Stimulated activated CD4-positive, alpha-beta T cell treated with anti-CD3 and anti-CD28 coated beads, Interleukin-1b, Interleukin-23, amount 100 ng/mL, for 48 hours (primary cell): ENCODE measurements at places on chromosomes 5 and 9.

DNA sequence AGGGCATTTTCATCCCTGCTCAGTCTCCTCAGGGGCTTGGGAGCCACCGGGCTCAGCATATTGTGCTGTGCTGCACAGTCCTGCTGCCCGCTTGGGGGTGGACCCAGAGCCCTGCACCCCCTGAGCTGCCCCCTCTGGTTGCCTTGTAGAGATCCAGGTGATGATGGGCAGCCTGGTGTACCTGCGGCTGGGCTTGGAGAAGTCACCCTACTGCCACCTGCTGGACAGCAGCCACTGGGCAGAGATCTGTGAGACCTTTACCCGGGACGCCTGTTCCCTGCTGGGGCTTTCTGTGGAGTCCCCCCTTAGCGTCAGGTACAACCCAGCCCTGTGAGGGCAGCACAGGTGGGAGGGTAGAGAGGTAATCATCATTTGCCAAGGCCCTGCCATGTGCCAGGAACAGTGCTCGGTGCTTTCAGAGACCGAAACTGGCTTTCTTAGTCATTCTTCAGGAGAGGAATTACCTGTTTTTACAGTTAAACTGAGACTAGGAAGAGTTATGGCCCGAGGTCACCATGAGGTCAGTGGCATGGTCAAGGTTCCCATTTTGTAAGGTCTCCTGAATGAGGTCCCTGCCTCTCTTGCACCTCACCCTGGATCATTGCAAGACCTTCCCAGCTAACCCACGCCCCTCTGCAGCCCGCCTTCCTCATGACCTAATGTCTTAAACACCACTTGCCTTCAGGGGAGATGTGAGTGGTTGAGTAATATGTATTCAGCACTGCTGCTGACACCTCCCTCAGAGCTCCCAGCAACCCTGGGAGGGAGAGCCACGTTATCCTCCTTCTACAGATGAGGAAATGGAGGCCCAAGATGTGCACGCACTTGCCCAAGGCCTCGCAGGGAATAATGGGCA lies 7.5 kb downstream of the NHP2 start:
- peak; percentile 65 for DNase-seq

DNA sequence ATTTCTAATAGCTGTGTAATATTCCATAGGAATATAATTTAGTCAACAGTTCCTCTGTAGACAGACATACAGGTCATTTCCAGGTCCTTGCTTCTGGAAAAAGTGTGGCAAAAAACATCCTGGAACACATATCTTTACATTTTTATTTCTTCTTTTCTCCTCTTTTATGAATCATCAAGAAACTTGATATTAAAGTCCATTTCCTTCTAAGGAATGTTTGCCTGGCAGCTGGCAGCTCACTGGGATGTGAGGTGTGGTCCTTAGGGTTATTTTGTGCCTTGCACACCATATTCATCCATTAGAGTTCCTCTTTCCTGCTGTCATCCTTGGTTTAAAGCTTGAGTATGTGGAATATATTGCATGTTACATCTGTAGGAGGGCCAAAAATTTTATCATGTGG lies 122.0 kb downstream of the GALNT10 start:
- no peak for DNase-seq

DNA sequence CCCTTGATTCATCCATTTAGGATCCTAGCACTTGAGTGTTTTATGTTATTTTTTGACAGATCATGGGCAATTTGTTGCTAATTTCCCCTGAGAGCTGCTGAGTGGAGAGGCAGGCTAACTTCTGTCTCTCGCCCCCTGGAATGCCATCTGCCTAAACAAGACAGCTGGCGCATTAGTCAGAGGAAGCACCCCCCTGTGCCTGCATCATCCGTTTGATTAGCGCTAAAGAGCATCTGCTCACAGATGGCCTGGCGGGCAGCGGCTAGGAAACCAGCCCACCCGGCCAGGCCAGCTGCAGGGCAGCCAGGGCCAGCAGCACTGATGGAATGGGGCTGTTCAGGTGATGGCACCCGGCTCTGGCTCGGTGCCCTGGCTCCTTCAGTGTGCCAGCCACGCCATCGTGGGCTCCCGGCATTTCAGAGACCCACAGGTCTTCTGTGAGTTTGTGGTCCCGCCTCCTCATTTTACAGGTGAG lies 22.9 kb upstream of the ASS1 start:
- no peak for DNase-seq

DNA sequence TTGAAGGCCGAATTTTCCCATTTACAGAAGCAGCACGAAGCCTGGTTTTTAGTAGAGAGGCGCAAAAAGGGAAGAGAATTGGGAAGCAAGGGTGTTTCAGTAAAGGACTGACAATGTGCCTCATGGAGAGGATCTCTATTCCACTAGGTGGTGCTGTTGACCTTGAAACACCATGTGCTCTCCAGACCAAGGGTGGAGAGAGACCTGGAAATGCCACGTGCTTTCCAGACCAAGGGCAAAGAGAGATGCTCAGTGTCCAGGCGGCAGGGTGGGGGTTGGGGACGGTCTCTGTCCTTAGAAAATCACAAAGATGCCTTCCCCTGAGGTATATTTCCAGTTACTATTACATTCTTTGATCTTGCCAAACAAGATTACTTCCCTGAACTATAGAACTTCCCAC lies 425.3 kb downstream of the CSNK1G3 start:
- DNase-seq, result no peak

DNA sequence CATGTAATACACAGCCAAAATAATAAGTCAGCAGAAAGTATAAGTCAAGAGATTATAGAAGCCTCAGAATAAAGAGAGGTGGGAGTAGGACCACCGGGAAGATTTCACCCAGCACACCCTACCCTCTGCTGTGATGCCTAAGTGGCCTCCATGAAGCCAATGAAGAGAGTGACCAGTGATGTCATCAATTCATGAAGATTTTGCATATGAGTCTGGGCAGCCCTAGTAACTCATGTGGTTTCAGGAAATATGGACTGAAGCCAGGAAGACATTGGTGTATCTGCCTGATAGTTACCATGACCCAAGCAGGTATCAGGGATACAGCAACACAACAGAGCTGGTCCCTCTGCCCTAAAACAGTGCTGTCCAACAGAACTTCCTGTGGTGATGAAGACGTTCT lies 135.3 kb downstream of the ADAMTS12 start:
- no peak for DNase-seq

GRCh38 chr5:108857905-108858304 lies 110.2 kb downstream of the FER start:
- no peak for DNase-seq

DNA sequence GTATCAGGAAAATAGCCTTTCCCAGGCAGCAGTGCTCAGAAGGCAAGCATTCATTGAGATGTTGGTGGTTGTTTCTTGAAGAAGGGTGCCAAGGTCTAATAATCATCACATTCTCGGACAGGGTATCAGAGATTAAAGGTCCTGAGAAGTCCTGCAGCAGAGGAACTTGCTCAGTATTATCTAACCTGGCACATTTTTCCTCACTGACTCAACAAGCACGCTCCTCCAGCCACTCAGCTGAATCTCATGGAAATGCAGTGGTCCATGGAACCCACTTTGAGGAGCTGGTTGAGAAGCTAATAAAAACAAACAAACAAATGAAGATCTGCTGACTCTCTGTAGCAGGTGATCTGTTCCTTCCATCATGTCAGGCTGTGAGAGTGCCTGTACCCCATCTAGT lies 35.3 kb upstream of the ICE1 start:
- no peak for DNase-seq

GRCh38 chr9:117412841-117413240 lies 2.0 kb downstream of the ASTN2 start:
- DNase-seq, result no peak

GRCh38 chr5:178630475-178630930 lies 3.7 kb upstream of the CLK4 start:
- no peak for DNase-seq

- no peak for DNase-seq
These were observed 215.1 kb upstream of the RFX3 start for GRCh38 chr9:3740690-3741419.

DNA sequence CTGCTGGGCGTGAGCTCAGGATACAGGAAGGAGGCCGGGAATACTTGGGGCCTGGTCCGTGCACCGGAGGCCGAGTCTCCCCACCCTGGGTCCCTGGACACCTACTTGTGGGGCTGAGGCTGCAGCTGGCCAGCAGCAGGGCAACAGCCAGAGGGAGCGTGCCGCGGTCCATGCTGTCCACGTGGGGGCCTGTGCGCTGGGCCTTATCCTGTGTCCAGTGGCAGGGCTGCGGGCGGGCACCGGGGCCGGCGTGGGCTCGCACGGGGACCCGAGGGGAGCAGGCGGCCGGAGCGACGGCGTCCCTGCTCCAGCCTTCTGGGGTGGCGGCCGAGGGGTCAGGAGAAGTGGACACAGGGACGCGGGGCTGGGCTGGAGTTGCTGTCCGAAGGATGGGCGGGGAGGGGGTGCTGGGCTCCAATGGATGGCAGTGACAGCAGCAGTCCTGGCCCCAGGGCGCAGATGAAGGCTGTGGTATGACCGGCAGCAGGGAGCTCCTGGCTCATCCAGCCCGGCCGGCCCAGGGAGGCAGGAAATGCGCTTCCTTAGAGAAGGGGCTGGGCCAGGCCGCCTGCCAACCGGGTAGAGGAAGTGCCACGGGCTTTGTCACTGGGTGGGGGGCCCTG lies at the start of gene ENG:
Gene ENG, minus strand, starts transcription at position 475 of the 623 bp plus-strand sequence. Its CDS starts 303 bp downstream, at position 172.
- peak; percentile 23 for DNase-seq

GRCh38 chr5:68316469-68316868 lies 100.9 kb downstream of the PIK3R1 start:
- DNase-seq, result no peak

DNA sequence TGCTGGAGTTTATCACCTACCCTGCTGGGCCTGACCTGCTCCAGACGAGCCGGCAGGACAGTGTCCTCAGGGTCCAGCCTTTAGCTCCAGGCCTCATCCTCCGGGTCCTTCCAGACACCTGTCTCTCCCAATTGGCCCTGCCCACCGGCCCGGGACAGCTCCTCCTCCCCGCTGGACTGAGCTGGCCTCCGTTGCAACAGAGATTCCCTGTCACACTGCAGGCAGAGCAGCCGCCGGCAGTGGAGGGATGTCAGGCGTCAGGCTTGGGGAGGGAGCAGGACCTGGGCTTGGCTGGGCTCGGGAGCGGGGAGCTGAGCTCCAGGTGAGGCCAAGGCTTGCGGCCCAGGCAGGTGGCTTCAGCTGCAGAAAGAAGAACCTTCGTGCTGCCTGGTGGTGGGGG lies 1.7 kb downstream of the KCNT1 start:
- no peak for DNase-seq

DNA sequence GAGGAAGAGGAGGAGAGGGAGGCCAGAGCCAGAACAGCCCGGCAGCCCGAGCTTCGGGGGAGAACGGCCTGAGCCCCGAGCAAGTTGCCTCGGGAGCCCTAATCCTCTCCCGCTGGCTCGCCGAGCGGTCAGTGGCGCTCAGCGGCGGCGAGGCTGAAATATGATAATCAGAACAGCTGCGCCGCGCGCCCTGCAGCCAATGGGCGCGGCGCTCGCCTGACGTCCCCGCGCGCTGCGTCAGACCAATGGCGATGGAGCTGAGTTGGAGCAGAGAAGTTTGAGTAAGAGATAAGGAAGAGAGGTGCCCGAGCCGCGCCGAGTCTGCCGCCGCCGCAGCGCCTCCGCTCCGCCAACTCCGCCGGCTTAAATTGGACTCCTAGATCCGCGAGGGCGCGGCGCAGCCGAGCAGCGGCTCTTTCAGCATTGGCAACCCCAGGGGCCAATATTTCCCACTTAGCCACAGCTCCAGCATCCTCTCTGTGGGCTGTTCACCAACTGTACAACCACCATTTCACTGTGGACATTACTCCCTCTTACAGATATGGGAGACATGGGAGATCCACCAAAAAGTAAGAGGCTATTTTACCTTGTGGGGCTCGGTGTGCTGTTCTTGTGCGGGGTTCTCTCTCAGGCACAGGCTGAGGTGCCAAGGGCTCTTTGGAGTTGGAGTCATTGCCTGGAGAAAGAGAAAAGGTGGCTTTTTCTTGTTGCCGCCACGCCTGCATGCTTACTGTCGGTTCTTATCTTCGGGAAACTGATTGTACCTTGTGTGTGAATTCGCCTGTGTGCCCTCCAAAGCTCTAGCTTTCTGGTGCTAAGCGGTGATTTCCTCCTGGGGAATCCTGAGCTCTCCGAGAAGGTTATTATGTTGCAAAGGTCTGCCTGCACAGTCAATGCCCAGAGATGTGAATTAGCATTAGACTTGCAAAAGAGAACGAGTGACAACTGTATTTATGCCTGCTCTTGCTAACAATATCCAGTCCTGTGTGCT lies at the start of gene ISL1:
Gene ISL1, plus strand, starts transcription at position 318 of the 991 bp plus-strand sequence. Its CDS starts 224 bp downstream, at position 542.
- DNase-seq, result peak; percentile 10

GRCh38 chr5:103428411-103428871 lies 134.1 kb downstream of the NUDT12 start:
- no peak for DNase-seq

- DNase-seq, result no peak
These were observed 40.2 kb downstream of the RGS3 start for GRCh38 chr9:113503613-113504211.

DNA sequence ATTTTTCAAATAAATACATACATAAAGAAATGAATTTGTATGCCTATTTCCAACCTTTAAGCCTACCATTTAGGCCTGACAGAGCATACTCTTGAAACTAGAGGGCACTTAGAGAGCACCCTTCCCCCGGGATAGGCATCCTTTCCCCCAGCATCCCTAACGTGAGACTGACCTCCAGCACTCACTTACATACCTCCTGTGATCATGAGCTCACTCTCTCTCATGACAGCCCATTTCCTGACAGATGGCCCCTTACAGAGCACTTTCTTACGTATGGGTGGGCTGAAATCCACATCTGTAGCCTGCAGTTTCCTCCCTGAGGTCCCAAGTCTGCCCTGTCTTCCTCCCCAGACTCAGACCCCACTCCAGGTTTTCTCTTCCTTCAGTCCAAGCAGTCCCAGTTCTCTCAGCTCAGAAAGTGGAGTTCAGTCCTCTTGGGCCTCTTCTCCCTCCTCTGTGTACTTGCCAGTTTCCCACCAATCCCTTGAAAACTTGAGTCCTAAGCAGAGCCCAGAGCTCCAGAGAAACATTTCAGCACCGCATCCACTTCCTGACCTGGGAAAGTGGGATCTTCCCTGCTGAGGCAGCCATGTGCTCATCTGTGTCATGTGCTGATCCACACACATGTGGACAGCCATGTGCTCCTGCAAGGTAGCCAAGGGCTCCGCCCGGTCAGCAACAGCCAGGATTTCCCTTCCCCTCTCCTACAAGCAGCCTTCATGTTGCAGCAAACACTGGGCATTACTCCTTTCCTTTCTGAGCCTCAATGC lies 2.2 kb upstream of the CDX1 start:
- no peak for DNase-seq

DNA sequence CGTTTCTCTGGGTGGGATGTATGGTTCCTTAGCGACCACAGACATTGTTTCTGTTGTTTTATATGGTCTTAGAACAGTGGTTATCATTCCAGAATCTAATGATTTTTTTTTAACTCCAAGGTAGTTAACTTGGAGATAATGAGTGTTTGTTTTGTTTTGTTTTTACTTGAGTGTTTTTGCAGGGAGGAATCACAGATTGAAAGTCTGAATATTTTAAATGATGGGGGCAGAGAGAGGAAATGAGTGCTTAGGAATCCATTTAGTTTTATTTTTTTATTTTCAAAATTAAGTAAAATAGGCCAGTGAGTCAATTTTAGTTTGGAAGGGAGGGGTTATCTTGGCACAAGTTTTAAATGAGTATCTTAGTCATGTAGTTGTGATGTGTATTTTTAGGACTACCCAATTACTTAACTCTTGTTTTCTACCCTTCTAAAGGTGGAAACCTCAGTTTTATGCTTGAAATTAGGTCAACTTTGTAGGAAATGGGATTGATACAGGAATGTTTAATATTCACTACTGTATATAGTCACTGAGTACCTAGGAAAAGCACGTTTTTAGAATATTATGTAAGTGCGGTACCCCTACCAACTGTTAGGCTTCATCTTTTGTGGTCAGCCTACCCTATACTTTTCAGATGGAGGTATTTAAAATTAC lies 2.0 kb downstream of the UBE2R2 start:
- DNase-seq, result no peak

- DNase-seq, result no peak
These were observed 22.8 kb downstream of the MEGF10 start for GRCh38 chr5:127313379-127313778.

- DNase-seq, result no peak
These were observed 23.1 kb downstream of the IRF1 start for GRCh38 chr5:132467287-132467984.
